ENCODE measurements at places on chromosomes 11 and 22.

DNA sequence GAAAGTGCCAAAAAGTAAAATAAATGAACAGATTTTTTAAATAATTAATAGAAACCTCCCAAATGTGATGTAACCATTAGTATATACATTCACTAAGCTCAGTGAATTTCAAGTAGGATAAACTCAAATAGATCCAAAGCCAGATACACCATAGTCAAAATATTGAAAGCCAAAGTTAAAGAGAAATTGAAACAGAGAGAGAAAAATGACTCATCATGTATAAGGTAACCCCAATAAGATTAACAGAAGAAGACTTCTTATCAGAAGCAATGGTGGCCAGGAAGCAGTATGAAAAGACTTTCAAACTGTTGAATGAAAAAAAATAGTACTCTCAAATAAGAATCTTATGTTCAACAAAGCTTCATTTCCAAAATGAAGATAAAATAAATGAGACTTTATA is 70.5 kb downstream of the LUZP2 start:
- no peak for DNase-seq

- DNase-seq: no peak
Measured at GRCh38 chr11:103069367-103069766, 22.6 kb downstream of the DCUN1D5 start.

DNA sequence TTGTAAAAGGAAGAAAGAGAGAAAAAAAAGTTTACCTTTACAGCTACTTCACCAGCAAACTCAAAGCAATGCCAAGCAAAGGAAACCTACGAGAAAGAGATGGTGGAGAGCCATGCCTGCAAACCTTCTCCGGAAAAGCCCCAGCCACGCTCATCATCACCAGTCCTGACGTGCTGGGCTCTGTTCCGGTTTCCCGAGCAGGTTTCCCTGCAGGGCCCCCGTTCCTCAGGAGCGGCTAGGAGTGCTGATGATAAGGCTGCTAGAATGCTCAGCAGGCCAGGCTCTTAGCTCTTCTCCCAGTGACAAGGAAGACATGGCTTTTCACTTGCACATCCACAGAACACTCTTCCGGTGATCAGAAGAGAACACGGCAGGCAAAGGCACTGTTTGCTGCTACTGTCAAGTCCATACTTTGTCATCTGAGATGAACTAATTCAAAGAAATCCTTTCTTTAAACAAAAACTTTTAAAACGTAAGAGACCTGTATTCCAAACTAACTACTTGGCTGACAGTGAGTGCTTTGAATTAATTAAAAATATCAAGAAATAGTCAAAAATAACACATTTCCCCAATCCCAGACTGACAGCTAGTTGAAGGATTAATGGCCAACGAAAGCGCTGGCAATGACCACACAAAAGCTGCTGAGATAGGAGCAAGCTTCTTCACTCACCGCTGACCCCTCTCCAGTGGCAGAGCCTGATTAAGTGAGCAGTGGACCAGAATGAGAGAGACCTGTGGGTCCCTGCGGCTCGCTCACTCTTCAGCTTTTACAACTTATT is 35.8 kb downstream of the DUSP8 start:
- no peak for DNase-seq

DNA sequence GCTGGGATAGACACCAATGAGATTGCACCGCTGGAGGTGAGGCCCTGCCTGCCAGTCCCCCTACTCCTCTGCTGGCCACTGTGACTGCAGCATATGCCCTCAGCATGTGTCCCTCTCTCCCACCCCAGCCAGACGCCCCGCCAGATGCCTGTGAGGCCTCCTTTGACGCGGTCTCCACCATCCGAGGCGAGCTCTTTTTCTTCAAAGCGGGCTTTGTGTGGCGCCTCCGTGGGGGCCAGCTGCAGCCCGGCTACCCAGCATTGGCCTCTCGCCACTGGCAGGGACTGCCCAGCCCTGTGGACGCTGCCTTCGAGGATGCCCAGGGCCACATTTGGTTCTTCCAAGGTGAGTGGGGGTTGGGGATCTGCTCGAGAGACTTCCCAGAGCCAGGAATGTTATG is 5.7 kb upstream of the SMARCB1 start:
- DNase-seq: no peak

DNA sequence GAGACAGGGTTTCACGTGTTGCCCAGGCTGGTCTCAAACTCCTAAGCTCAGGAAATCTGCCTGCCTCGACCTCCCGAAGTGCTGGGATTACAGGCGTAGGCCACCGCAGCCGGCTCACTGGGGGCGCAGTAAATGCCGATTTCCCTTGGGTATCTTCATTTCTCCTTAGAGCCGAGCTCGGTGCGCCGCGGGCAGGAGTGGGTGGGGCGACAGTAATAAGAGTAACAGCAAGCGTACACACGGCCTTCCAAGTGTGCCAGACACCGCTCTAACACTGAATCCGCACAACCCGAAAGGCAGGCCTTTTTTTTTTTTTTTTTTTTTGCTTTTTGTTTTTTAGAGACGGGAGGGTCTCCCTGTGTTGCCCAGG is 500 bp upstream of the ADSL start:
- DNase-seq: peak; percentile 23

GRCh38 chr11:76626921-76627401 is 43.6 kb downstream of the LRRC32 start:
- DNase-seq: no peak

DNA sequence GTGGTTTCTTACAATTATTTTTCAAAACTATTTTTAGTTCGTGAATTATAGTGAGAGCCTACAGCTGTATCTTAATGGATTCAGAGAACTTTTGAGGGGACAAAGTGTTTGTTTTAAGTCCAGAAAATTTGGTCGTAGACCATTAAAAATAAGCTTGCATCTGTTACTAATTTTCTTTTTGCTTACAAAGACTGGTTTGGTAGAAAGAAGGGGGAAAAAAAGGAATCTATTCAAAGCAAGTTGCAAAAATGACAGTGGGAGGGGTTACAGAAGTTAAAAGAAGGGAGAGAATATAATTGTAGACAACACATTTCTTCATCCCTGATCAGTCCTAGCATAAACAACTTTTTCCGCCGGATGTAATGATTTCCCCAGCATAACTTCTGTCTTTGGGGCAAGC is 72.1 kb downstream of the AMOTL1 start:
- DNase-seq: no peak

DNA sequence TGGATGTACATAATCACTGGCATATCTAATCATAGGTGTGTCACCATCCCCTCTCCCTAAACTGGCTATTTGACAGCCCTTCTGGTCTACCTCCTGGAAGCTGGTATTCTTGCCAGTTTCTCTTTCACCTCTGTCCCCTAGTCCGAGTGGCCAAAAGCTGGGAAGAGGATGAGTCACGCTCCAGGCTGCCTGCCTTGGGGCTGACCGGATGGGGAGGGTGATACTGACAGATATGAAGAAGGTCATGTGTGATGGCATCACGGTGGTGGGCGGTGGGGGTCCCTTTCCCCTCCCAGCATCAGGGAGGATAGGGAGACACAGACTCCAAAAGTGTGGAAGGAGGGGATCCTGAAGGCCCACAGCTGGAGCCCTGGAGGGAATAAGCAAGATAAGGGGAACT is 4.8 kb downstream of the OAF start:
- DNase-seq: no peak

DNA sequence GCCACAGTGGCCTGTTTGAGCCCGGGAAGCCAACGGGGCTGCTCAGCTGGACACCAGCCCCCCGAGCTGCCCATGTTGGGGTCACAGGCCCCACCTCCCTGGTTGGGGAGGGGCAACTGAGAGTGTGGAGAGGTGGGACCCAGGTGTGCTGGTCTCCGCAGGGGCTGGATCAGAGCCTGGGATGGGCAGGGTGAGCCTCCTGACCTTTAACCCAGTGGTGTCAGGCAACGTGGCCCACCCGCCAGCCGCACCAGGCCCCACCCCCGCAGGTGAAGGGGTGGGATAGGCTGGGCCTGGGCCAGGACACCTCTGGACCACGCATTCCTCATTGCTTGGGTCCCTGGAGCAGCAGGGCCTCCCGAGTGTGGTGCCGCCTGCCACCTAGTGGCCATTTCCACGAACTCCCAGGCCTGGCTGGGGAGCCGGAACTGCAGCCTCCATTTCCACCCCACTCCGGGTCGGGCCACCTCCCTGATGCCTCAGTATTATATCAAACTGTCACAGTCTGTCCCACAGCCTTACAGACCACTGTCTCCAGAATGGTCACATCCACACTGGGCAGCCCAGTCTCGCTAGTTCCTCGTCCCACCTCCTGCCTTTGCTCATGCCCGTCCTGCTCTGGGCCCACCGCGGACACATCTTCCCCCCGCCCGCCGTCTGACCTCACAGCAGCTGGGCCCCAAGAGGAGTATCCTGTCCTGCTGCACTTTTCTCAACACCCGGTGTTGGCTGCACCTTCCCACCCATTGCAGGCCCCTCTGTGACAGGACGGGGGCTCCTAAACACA is 13.3 kb upstream of the PPP6R3 start:
- peak; percentile 59 for DNase-seq

DNA sequence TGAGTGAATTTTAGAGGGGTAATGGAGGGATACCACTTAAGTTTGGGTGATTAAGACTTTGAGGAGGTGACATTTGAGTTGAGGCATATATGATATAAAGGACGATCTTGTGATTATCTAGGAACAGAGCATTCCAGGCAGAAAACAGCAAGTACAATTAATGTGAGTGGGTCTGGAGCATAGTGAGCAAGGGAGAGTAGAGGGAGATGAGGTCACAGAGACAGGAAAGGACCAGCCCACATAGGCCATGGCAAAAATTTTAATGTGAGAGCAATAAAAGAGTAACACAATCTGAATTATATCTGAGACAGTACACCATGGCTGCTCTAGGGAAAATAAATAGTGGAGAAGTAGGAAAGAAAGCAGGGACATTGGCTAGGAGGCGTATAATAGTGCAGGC is 14.5 kb upstream of the HSPA8 start:
- DNase-seq: no peak

DNA sequence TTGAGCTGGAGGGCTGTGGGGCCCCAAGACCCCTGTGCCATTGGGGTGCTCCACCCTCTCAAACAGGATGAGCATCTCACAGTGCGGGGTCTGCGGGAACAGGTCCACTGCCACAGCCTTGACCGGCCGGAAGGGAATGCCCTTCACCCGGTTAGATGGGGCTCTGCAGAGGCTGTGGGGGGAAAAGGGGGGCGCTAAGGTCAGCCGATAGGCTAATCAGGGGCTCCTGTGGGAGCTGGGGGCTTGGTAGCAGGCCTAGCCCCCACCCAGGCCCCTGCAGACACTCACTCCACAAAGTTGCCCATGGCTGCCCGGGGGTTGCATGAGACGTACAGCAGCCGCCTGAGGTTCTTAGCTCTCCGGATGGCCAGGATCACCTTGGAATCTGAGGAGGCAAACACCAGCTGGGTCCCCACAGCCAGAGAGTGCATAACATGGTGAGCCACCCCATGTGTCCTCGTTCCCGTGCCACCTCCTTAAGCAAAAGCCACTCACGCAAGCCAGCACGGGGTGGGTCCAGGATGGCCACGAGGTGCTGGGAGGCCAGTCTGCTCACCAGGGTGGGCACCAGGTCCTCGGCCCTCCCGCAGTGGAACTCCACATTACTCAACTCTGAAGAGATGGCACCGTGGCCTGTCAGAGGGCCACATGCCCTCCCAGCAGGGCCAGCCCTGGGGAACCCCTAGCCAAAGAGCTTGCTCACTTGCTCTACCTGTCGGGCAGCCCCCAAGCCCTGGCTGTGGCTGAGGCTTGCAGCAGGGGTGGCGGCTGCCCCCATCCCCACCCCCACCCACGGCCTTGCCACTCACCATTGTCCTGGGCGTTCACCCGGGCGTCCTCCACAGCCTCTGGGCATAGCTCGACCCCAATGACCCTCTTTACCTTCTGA is 3.0 kb upstream of the RANBP1 start:
- no peak for DNase-seq

DNA sequence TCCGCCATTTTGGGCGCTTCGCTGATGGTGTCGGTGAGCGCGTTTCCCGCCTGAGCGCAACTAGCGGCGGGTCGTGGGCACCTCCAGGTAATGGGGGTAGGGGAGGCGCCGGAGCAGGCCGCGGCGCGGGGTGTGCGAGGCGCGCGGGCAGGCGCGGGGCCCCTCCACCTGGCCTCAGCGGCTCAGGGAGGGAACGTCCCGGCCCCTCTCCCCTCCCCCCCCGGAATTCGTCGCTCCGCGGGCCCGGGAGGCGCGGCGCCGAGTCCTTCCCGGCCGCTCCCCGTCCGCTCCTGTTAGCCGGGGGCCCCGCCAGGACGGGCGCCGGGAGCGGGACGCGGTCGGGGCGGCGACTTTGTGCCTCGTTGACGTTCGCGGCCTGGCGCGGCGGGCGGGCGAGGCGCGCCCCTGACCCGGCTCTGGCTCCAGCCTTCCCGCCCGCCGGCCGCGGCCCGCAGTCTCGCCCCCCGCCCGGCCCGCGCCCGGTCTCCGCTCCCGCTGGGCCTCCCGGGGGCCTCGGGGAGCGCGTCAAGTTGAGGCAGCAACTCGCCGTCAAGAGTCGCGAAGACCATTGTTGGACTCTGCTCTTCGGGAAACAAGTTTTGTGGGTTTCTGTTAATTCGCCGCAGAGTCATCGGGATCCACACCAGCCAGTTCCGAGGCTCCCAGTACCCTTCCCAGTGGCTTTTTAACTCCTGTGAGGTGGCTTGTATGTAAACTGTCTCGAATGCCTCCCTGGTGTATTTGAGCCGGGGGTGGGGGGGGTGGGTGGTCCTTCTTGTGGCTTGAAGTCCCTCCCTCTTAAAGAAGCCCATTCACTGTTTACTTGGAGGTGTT is at the start of gene PPP6R3:
Gene PPP6R3 (plus strand): TSS at position 12 of the 834 bp plus-strand sequence. CDS start 76,913 bp downstream, outside the sequence.
- no peak for DNase-seq

- DNase-seq: peak; percentile 10
Measured at GRCh38 chr22:30754971-30755758, 60.5 kb downstream of the OSBP2 start.

Measured in stimulated activated CD8-positive, alpha-beta memory T cell treated with anti-CD3 and anti-CD28 coated beads, Interleukin-2, amount 100 ng/mL, for 1 hour (primary cell).